ENCODE measurements at places on chromosomes 3 and 15. TPM values are rescaled to one million over a fixed set of nuclear protein-coding genes. Genes with fewer than 3 reads are reported as not detected.

CRYGS gene
- total RNA-seq = 1.0 TPM

TRIM42 gene
- not detected for total RNA-seq

THPO gene
- under 0.01 TPM for total RNA-seq

SPATA12 gene
- total RNA-seq = not detected

SUCNR1 gene
- 0.52 TPM for total RNA-seq

OXTR gene
- total RNA-seq = 0.52 TPM

GNAI2 gene
- total RNA-seq = 78.8 TPM

GAP43 gene
- total RNA-seq = 1.0 TPM

CPEB1 gene
- total RNA-seq = 0.52 TPM

NTRK3 gene
- total RNA-seq = 6.8 TPM

ATP6V1A gene
- total RNA-seq = 37.6 TPM

FGF12 gene
- total RNA-seq = 2.1 TPM

ENTPD3 gene
- total RNA-seq = 1.6 TPM

AMT gene
- total RNA-seq = 2.6 TPM

C3orf49 gene
- not detected for total RNA-seq

ITGA11 gene
- total RNA-seq = 5.7 TPM

GOLGA6L2 gene
- not detected for total RNA-seq

PRSS50 gene
- not detected for total RNA-seq

RAD18 gene
- 15.7 TPM for total RNA-seq

MYL3 gene
- 53.2 TPM for total RNA-seq

FBXO40 gene
- 4.2 TPM for total RNA-seq

GOLGA6A gene
- total RNA-seq = 1.0 TPM

GNL3 gene
- total RNA-seq = 45.4 TPM

AMOTL2 gene
- 56.9 TPM for total RNA-seq

GCNT3 gene
- not detected for total RNA-seq

TPRG1 gene
- total RNA-seq = 6.8 TPM

LRRN1 gene
- 19.8 TPM for total RNA-seq
